Hematopoietic multipotent progenitor cell treated with erythropoietin and hydrocortisone succinate and interleukin-3 and kit ligand, for 15 days (in vitro differentiated cells): ENCODE measurements at places on chromosomes 13 and 19.

GRCh38 chr19:3692141-3693024 lies 7.9 kb downstream of the PIP5K1C start:
- DNase-seq: peak; percentile 49

GRCh38 chr13:55815458-55816033 lies 1325.2 kb upstream of the PRR20A start:
- no peak for DNase-seq

- no peak for DNase-seq
Observed at GRCh38 chr13:82062772-82063171, 1721.8 kb upstream of the SPRY2 start.

DNA sequence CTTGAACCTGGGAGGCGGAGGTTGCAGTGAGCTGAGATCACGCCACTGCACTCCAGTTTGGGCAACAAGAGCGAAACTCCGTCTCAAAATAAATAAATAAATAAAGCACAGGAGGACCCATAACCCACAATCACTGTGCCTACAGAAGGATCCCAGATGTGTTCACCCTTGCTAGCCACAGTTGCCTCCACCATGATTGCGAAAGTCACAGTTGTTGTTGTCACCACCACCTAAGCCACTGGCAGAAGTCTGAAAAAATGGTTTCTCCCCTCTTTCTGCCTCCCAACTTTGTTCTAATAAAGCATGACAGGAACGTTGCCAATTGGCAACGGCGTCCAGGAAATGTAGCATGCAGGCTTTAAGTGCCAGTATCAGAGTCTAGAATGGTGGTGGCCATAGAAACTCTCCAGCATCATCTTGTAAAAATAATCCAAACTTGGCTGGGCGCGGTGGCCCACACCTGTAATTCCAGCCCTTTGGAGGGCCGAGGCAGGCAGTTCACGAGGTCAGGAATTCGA lies 2.2 kb upstream of the EPS15L1 start:
- DNase-seq: no peak

DNA sequence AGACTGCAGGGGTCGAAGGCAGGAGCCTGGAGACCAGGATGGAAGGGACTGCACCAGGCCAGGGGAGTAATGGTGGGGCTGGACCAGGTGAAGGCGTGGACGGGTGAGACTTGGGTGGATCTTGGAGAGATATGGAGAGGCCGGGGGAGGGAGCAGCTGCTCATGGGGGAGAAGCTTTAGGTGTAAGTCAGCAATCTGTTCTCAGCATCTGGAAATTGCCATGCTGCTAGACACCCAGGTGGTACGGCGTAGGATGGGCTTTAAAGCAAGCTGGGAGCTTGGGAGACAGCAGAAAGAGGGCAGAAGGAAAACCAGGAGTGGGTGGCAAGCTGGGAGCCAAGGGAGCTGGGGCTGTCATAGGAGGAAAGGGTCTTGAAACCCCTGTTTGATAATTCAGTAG lies 3.0 kb downstream of the CERS4 start:
- no peak for DNase-seq

GRCh38 chr13:82436099-82436585 lies 1446.1 kb downstream of the SLITRK1 start:
- DNase-seq: no peak

- no peak for DNase-seq
Observed at GRCh38 chr19:399370-399769, 9.6 kb downstream of the C2CD4C start.

- no peak for DNase-seq
Observed at GRCh38 chr13:29562786-29563438, 32.6 kb downstream of the SLC7A1 start.

DNA sequence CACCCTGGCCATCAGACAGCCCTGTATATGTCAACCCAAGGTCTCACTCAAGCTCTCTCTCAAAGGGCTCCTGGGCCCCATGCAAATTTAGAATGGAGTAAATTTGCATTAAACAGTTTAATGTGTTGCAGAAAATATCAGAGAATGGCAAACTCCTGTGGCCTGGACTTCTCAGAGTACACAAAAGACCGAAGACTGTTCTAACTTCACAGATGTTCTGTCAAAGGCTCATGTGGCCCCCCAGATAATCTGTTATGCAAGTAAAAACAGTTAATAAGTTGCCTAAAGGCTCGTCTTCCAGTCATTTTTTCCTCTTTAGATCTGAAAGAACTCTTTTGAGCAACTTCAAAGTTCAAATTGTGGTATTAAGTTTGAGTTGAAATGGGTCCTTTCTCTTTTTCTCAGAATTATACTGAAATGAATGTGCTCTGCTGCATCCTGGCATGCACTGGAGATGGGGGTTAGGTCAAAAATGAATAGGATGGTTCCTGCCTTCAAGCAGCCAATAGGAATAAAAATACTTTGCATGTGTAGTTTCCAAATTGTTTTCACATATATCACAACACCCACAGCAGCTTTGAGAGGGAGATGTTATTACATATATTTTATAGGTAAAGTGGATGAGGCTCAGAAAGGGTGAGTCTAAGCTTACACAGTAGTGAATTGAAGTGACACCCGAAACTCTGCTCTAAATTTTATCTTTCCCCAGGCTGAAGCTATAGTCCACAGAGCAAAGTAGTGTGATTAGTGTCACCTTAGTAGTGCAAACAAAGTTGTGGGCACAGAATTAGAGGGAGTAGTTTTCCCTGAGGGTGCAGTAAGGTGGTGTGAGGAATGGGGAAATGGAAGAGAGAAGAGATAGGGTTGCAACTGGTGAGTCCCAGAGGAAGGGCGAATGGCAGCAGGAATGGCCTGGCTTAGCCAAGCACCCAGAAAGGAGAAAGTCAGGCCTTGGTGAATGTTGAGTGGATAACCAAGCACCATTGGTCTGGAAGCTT lies 205.0 kb upstream of the RFC3 start:
- DNase-seq: no peak

- DNase-seq: no peak
Observed at GRCh38 chr13:26222520-26223046, 469 bp upstream of the RNF6 start.

- DNase-seq: no peak
Observed at GRCh38 chr19:12769689-12770088, 5.7 kb downstream of the HOOK2 start.

DNA sequence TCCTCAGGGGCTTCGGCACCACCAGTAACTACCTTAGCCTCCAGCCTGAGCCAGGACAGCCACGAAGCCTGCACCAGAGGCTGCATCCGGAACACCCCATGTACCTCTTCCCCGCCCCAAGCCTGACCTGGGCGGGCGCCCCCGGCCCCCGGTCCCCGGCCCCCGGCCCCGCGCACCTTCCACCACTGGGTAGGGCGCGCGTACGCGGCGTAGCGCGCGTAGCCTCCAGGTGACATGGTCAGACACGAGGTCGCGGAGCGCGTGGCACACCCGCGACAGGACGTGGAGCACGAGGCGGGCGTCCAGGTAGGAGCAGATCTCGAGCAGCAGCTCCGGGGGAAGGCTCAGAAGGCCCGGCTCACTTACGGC lies 450 bp downstream of the FBXW9 start:
- no peak for DNase-seq

DNA sequence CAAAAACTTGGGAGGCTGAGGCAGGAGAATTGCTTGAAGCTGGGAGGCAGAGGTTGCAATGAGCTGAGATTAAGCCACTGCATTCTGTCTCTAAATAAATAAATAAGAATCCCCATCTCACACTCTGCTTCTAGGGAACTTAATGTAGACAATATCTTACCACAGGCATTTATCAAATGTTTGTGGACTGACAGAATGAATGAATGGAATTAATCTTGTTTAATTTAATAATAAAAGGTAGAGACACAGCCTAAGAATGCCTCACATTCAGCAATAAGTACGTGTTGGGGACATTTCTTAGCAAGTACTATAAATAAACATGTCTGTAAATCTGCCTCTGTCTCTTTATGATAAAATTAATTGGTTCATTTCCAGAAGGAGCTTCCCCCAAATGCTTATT lies 36.2 kb upstream of the RBM26 start:
- no peak for DNase-seq

- DNase-seq: no peak
Observed at GRCh38 chr13:100273552-100273951, 184.7 kb downstream of the PCCA start.
